T-helper 17 cell (primary cell): ENCODE measurements at places on chromosomes 3 and 15.

DNA sequence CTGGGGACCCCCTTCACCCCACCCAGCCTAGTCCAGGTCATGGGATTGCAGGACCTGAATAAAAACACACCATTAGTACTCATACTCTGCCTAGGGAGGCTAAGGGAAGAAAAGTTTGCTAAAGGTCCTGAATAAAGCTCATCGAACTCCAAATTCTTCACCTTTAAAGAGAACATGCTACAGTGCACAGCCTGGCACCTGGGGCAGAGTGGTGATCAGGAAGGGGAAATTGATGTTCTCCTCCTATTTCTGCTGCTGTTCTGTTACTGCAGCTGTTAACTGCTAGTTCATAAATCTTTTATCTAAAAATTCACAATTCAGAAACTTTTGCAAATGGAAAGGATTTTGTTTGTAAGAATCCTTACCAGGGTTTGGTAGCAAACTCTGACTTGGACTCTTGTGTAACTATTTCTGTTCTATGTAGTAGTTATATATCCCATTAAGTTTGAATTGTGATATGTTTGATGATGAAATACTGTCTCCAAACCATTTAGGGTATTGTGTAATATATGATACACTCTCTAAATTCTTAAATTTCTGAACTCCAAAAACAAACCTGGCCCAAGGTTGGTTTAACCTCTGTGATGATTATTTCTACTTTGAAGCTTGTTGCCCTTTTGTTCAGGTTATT lies 27.9 kb downstream of the MCTP2 start:
- no peak for DNase-seq

DNA sequence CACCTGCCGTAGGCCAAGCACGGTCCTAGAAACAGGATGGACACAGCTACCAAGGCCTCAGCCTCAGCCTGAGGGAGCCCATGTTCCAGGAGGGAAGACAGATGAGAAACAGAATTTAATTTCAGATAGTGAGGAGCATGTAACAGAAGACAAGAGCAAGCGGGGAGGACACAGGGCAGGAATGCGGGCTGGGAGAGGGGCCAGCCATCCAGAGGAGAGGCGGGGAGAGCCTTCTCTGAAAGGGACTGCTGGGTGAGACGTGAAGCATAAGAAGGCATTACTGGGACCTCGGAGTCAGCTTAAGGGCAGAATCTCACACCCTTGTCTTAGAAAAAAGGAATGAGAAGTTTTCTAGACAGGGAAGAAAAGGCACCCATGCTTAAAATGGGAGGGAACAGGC lies 271.7 kb upstream of the NSMCE3 start:
- no peak for DNase-seq

DNA sequence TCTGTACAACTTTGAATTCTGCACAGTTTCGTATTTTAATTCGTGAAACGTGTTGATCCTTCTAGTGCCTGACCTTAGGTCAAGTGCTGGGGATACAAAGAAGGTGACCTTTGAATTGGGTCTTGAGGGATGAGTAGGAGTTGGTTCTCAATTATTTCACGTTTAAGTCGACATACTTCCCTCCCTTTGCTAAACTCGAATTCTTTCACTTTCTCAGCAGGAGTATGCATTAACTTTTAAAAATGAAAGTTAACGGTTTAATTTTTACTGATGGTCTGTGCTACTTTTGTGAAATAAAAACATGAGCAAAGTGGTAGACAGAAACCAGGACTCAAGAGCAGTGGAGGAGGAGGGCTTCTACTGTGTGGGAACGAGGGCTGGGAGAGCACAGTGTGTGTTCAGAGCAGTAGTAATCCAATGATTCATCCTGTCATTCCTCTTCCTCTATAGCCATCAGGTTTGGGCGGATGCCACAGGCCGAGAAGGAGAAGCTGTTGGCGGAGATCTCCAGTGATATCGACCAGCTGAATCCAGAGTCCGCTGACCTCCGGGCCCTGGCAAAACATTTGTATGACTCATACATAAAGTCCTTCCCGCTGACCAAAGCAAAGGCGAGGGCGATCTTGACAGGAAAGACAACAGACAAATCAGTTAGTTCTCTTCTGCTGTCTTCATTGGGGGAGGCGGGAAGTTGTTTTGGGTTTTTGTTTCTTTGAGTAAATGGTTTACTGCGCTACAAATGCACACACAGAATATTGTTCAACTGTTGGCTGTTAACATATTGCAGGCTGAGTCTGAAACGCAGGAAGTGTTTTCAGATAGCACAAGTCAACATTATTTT lies 78.6 kb upstream of the TSEN2 start:
- no peak for DNase-seq

DNA sequence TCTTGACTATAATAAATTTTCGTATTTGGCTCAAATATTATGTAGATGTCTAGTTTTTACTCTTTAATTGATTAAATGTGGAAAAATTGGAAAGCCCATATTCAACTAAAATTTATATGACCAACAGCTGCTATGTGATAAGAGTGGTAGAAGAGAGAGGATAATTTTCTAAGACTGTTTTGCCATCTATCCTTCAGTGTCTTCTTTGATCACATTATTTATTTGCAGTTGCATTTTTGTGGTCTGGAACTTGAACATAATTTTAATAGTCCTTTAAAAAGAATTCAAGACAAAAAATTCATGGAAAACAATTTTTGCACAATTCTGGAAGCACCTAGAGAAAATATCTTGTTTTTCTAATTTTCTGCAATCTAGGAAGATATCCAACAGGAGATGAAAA lies 213.3 kb upstream of the THBS1 start:
- DNase-seq, result no peak

- DNase-seq, result no peak
These were observed 181.4 kb downstream of the TLE3 start for GRCh38 chr15:69916169-69916785.

DNA sequence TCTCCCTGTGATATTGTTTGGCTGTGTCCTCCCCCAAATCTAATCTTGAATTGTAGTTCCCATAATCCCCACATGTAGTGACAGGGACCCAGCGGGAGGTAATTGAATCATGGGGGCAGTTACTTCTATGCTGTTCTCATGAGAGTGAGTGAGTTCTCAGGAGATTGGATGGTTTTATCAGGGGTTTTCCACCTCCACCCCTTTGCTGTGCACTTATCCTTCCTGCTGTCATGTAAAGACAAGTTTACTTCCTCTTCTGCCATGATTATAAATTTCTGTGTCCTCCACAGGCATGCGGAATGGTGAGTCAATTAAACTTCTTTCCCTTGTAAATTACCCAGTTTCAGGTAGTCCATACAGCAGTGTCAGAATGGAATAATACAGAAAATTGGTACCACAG lies 24.7 kb downstream of the TUSC7 start:
- no peak for DNase-seq

GRCh38 chr15:37108381-37109167 lies 8.2 kb upstream of the MEIS2 start:
- DNase-seq, result no peak

DNA sequence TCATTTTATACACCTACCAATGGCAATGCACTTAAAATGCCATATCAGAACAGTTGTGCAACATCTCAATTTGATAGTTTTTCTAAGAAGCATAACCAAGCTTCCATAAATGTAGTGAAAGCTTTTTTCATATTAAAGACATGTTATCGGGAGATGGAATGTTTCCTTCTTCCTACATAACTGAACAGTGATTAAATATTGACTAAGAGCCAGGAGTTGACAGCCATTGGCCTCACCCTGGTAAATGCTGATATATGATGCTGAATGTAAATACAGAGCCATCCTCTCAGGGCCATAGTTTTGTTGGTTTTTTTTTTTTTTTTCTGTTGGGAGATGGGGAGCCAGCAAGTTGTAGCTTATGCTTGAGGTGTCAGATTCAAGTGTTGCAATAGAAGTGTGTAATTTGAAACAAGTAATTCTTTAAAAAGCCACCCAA lies 203.3 kb upstream of the IL12A start:
- no peak for DNase-seq

- no peak for DNase-seq
These were observed 23.2 kb downstream of the LIPC start for GRCh38 chr15:58454950-58455401.

DNA sequence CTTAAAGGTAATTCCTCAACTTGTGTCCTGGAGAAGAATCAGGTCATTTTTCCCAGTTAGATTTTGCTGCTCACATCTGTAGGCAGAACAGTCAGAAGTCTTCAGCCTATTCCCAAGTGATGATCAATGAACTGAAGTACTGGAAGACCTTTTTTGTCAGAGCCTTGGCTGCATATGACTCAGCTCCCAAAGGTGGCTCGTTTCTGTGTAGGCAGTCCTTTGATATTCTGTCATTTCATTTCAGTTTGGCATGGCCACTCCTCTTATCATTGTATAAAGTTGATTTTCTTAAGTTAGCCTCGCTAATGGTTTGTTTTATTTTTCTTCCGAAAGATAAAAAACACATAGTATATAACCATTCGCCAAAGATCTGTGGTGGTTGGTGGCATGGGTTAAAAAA lies 90.7 kb downstream of the KLHL25 start:
- no peak for DNase-seq

DNA sequence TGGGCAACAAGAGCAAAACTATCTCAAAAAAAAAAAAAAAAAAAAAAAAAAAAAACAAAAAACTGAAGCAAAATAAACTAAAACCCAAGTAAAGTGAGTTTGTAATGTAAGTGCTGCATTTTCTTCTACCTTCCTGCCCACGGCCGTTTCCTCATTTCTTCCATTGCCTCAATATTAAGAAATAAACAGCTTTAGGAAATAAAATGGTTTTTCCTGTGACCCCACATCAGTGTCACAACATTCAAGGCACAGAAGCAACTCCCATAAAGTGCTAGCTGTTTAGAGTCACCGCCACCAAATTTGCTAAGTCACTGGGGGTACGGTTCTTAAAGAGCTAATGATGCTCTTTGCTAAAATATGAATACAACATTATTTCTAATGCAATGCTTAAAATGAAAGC lies 3.3 kb downstream of the PKM start:
- DNase-seq, result no peak

DNA sequence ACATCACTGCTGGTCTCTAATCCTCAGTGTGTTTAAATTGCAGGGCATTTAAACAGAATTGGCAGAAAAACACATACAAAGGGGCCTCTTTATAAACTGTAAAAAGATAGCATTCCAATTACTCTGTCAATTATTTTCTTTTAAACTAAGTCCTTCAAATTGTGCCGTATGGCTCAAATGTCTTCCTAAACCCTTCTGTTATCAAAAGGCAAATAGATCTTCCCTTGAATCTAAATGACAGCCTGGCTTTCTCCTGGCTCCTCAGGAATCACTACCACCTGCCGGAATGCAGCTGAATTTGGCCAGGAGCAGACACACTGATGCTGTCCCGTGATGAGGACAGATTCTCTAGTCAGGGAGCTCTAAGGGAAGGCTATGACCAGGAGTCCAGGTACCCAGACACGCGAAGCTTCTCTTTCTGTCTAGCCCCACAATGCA lies 85.6 kb downstream of the IGF2BP2 start:
- no peak for DNase-seq

- DNase-seq, result no peak
These were observed 99.1 kb downstream of the NR1I2 start for GRCh38 chr3:119880966-119881365.

DNA sequence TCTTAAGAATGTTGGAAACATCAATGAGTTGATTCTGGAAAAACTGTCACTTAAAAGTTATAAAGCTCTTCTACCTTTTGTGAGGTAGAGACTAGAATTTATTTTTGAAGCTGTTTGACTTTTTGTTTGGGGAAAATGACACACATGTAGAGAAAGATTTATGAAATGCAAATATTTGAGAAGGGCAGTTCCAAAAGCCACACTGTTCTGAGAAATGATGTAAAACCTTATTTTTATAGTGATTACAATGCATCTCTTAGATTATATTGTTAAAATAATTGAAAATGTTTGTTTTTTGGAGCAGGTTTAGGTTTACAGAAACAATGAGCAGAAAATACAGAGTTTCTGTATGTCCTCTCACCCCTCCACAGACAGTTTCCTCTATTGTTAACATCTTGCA lies 116.1 kb upstream of the CMC1 start:
- no peak for DNase-seq

- DNase-seq, result no peak
These were observed 1202.1 kb downstream of the ROBO1 start for GRCh38 chr3:78565712-78566111.

GRCh38 chr3:110324171-110324705 lies 747.4 kb upstream of the NECTIN3 start:
- no peak for DNase-seq

DNA sequence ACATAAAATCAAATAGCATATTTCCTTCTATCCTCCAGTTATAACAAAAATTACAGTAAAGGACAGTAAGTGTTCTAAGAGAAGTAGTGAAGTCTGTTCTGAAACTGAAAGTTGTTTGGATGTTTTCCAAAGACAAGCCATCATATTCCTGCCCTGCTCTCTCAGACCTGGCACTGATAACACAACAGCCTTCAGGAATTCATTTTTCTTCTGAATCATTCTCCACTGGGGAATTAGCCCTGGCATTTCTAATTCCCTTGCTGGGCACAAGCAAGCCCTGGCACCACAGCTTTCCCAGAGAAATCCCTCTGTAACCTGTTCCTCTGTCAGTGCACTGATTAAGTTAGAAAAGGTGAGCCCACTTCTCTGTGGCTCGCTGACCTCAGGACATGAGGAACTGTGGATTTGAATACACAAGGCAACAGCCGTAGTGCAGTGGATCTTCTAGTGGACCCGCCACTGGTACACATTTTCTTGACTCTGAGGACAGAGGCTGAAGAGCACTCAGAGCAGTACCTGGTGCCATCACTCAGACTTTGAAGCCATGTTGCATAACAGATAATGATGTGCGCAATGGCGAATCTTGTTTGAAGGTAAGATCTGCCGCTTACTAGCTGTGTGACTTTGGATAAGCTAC lies 61.6 kb downstream of the WWTR1 start:
- DNase-seq, result no peak

DNA sequence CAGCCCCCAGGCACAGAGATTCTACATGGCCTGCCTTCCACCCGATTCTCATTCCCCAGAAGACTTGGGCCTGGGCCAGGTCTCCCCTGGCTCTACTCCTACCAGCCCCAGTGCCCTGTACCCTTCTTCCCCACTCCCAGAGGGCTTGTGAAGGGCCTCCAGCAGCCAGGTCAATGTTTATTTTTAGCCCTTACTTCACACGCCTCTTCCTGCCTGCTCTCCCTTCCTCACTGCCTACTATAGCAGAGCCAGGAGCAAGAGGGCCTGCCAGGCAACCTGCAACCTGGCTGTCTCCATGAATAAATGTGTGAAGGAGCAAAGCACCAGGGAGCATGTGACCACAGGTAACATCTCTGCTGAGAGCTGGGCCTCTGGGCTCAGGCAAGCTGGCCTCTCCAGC lies 26.4 kb upstream of the APEH start:
- DNase-seq, result no peak

DNA sequence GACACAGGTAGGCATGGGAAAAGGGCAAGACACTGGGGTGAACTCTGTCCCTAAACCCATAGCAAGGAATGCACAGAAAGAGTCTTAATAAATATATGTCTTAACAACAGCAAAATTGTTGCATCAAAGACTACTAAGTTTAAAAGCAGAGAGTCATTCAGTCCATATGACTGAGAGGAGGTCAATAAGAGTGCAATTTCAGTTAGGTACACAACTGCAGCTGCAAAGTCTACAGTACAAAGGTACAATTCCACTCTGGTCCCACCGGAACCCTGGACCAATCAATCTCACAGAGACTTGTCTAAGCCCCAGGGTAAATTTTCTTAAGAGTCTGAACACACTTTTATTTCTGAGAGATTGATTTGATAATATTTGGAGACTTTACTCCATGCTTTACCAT lies 6.9 kb downstream of the CP start:
- DNase-seq, result no peak
